NCI-H774 (cell line): ENCODE measurements at places on chromosomes 7 and 10.

DNA sequence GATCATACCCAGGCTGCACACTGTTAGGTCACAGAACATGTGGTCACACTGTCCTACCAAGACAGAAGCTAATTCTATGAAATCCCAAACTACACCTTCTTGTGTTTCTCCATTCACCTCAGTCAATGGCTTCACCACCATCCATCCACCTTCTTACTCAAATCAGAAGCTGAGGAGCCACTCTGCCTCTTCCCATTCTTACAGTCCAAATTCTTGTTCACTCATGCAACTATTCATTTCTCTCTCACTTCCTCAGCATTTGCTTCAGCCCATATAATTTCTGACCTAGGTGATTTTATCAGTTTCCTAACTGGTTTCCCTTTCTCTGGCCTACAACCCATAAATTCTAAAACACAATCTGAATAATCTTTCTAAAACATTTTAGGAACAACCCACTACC lies 229.2 kb downstream of the LRRN3 start:
- DNase-seq, result no peak

DNA sequence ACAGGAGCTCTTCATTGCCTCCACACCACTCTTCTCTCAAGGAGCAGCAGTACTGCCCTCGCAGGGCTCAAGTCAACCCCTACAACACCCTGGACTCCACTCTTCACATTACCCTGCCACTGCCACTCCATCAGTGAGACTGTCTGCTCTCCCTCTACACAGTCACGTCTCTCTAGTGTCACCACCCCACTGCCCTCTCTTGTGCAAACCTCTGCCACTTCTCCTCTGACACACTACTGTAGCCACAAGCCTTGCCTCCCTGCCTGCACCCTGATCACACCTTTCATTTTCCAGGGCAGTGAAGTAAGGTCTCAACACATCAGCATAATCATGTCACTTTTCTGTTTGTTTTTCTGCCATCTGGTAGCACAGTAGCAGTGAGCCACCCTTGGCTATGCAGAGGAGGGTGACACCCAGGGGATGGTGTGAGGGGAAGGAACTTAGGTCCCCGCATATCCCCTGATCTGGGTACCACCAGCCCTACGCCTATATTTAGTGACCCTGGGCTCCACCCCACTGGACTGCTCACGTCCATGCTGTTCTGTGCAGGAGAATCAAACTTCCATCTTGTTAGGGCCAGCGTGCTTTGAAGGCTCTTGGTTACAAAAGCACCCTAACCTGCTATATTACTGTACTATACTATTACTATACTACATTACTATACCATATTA lies 1.6 kb downstream of the C10orf143 start:
- no peak for DNase-seq

GRCh38 chr10:118940386-118940785 lies 89.1 kb upstream of the NANOS1 start:
- DNase-seq, result no peak

DNA sequence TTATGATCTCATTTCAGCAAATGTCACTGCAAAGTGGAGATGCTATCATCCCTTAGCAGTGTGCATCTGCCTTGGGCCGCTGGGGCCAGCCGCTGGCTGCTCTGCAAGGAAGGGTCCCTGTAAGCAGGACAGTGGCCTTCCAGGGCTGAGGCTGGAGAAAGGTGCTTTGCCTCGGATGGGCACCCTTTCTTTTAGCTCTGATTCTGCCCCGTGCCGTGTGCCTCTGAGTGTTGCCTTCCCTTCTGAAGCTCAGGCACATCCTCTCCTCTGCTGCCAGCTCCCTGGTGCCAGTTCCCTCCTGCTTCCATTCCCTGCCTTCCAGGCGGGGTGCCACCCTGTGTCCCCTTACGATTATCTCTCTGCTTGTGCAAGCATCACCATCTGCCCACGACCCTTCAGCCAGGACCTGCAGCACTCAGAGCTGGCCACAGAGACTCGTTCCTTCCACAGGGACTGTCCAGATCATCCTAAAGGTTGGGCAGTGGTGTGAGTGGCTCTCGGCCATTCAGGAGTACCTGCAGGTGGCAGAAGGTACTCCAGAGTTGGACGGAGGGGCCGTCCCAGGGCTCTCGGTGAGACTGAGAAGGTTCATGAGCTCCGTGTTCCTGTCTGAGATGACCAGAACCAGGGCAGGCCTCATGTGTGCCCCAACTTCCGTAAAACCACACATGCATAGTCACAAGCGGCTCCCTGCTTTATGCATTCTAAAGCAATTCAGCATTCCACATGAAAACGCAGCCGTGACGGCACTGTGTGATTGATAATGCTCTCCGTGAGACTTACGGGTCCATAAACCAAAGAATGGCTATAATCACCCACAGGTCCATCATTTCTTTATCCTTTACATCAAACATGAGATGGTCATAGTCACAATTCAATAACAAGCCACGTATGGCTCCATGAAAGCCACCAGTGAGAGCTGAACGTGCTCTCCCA lies 371.4 kb downstream of the DNAJB6 start:
- DNase-seq, result no peak

- DNase-seq, result peak; percentile 24
Observed at GRCh38 chr10:24518981-24519597, 204.6 kb downstream of the ARHGAP21 start.

GRCh38 chr7:23266918-23267317 lies 20.3 kb downstream of the GPNMB start:
- no peak for DNase-seq

DNA sequence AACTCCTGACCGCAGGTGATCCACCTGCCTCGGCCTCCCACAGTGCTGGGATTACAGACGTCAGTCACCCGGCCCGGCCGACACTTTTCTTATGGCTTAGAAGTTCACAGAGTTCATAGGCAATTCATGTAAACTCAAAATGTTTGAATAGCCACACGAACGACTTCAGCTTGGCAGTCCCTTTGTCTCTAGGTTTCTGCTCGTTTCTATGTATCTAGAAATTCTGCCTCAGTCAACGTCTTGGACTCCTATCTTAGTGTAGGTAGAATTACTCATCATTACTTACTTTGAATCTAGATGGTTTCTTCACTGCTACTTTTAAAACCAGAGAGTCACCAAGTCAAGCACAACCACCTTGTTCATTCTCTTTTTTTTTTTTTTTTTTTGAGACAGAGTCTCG lies 23.7 kb downstream of the ARL4A start:
- no peak for DNase-seq

GRCh38 chr7:36986511-36986933 lies 262.2 kb upstream of the AOAH start:
- peak; percentile 42 for DNase-seq

- DNase-seq, result no peak
Observed at GRCh38 chr7:122695816-122696215, 3.1 kb downstream of the RNF133 start.

- no peak for DNase-seq
Observed at GRCh38 chr7:113247198-113247597, 128.8 kb upstream of the SMIM30 start.

GRCh38 chr7:12337095-12337494 lies 66.6 kb downstream of the VWDE start:
- DNase-seq, result no peak

- no peak for DNase-seq
Observed at GRCh38 chr7:66016131-66016461, 34.1 kb upstream of the GUSB start.

GRCh38 chr10:24650669-24651391 lies 72.9 kb downstream of the ARHGAP21 start:
- no peak for DNase-seq

DNA sequence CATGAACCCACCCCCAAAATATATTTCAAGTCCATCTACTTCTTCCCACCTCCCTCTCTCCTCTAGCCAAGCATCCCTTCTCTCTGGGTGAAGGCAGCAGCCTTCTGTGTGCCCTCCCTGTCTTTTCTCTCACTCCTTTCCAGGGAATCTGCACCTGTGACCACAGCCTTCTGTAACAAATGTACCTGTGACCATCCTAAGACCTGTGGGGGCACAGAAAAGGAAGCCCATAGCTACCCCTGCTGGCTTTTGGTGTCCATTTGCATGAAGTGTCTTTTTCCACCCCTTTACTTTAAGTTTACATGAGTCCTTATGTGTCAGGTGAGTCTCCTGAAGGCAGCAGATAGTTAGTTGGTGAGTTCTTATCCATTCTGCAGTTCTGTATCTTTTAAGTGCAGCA lies 2.0 kb upstream of the TBXAS1 start:
- no peak for DNase-seq

DNA sequence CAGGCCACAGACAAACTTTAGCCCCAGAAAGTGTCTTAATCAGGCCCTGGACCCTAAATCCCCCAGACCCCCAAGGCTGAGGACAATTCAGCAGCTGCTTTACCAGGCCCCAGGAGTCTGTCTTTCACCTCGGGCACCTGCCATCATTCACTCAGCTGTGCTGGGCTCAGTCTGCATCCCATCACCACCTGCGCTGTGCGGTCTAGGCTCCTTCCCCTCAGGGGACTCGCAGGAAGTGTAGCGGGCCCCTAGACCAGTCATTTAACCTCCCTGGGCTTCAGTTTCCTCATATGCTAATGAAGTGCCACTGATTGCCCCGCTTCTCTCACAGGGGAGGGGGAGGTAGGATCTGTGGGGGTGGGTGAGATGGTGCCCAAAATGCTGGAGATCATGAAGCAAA lies 76.4 kb upstream of the ZMIZ1 start:
- DNase-seq, result no peak

DNA sequence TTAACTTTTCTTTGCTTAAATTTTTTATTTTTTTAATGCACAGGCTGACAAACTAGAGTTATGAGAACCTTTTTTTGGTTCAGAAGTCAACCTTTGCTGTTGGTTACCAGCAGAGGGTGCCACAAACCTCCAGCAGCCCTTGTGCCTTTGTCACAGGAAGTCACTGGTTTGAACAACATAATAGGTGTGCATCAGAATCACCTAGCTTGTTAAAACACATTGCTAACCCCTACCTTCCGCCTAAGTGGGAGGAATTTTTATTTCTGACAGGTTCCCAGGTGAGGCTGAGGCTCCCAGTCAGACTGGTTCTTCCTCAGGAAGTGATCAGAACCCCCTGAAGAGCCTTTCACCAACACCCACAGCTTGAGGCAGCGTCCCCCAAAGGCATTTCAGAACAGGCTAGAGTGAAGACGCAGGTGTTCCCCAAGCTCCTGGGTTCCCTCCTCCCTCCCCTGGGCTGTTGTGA lies 22.6 kb upstream of the VDAC2 start:
- DNase-seq, result peak; percentile 33

GRCh38 chr10:58791137-58791536 lies 278.5 kb downstream of the BICC1 start:
- no peak for DNase-seq

GRCh38 chr10:92074126-92074887 lies 150.7 kb downstream of the BTAF1 start:
- no peak for DNase-seq

DNA sequence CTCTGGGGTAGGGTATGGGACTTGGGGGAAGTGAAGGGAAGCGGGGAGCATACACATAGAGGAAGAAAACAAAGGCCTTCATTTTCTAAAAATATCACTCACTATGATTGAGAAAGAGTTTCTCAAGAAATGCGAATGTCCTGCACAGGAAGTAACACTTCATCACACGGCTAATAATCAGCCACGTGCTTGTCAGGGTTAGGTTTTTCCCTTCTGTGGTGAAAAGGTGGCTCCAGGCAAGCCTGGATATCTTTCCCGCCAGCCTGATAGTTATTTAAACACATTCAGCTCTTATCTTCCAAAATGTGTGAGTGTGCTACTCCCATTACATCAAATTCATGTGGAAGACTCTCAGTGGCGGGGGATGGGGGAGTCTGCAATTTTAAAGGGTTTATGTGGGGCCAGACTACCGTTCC lies 166.4 kb upstream of the ADO start:
- DNase-seq, result no peak

DNA sequence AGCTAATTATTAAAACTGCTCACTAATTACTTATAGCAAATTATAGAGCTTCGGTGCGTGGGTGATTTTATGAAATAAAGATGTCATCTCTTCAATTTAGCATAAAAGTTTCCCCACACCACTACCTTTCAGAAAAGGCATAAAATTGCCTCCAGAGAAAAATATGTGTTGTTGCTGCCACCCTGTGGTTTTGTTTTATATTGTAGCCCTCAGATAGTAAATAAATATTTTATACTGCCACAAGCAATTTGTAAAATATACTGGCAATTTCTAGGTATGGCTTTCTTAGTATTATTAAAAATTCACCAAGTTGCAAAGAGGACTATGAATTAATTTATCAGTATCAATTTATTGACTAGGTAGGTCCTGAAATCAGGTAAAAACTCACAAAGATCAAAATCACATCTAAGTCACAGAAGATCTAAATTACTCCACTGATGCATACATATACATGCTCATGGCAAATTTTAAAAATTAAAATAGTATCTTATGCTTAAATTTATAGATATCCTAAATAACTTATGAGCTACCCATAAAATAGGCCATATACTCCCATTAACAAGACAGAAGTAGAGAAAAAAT lies 26.5 kb downstream of the ASNS start:
- peak; percentile 9 for DNase-seq

GRCh38 chr7:151542606-151543130 lies 23.0 kb upstream of the RHEB start:
- no peak for DNase-seq

GRCh38 chr7:147813316-147813715 lies 777.2 kb upstream of the C7orf33 start:
- no peak for DNase-seq

DNA sequence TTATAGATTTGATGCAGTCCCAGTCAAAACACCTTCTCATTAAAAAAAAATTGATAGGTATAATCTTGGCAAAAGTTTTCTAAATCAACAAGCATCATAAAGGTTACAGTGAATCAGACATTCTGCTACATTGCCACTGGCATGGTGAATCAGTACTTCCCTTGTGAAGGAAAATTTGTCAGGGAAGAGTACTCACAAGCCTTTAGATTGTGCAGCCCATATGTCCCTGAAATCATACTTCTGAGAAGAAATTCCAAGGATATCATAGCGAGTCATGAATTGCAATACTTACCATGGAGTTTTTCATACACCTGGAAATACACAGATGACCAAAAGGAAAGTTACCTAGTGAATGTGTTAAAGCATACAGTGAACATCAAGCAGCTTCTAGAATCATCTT lies 17.2 kb downstream of the VSTM2A start:
- no peak for DNase-seq

DNA sequence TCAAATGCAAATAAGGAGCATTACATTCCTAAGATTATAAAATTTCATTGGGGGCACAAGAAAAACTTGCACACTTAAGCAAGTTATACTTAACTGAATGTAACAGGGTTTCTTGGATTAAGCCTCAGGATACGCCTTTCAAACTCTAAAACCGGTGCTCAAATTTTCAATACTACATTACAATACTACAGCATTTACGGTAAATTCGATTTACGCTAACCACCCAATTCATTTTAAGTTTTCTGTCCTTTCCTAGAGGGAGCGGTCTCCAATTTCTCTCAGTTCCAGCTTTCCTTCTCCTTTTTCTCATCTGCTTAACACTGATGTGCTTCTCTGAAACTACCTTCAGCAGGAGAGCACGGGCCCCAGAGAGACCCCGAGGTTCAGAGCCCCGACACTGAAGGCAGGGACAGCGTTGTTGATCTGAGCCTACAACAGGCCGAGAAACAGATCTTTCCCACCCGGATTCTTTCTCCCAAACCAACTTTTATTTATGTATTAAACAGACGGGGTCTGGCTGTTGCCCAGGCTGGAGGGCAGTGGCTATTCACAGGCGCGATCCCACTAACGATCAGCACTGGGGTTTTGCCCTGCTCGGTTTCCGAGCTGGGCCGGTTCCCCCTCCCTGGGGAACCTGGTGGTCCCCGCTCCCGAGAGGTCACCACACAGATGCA lies 798 bp downstream of the ZNF425 start:
- DNase-seq, result no peak

- no peak for DNase-seq
Observed at GRCh38 chr10:359093-359492, 223.8 kb downstream of the ZMYND11 start.
